ENCODE measurements at places on chromosomes 3 and 15. TPM values are rescaled to one million over a fixed set of nuclear protein-coding genes. Genes with fewer than 3 reads are reported as not detected.

Gene WNT5A
- total RNA-seq: not detected

Gene FSTL1
- 0.31 TPM for total RNA-seq

Gene ALPK3
- 0.28 TPM for total RNA-seq

Gene DNAH12
- total RNA-seq: 0.30 TPM

Gene PYGO1
- total RNA-seq: not detected

Gene MRPL46
- 29.2 TPM for total RNA-seq

Gene GOLIM4
- 3.2 TPM for total RNA-seq

Gene SNX22
- total RNA-seq: 1.1 TPM

Gene GOLGA6L10
- 4.2 TPM for total RNA-seq
